ENCODE measurements at places on chromosomes 1 and 21.
A peak's percentile ranks its signal among the peaks of the same experiment; 100 is the strongest.

- DNase-seq, result no peak
These were observed 90.7 kb upstream of the IFFO2 start for GRCh38 chr1:19046972-19047731.

GRCh38 chr1:112297536-112297935 is 98.5 kb upstream of the CTTNBP2NL start:
- peak; percentile 11 for DNase-seq

- no peak for DNase-seq
These were observed 18.5 kb upstream of the RAB4A start for GRCh38 chr1:229252228-229252984.

DNA sequence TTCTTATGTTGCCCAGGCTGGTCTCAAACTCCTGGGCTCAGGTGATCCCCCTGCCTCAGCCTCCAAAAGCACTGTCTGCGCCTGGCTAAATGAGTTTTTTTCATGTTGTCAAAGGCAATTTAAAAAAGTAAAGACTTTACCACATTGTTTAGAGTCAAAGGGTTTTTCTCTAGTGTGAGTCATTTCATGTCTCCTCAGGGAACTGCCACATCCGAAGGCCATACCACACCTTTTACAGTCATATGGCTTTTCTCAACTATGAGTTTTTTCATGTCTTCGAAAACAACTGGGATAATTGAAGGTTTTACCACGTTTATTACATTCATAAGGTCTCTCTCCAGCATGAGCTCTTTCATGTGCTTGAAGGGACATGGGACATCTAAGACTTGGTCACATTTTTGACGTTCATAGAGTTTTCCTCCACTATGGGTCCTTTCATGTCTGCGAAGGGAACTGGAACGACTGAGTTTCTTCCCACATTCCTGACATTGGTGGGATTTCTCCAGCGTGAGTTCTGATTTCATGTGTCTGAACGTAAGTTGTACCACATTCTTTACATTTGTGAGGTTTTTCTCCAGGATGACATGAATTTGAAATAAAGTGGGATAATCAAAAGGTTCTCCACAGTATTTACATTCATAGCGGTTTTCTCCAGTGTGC is 65.6 kb downstream of the UCHL5 start:
- DNase-seq, result no peak

DNA sequence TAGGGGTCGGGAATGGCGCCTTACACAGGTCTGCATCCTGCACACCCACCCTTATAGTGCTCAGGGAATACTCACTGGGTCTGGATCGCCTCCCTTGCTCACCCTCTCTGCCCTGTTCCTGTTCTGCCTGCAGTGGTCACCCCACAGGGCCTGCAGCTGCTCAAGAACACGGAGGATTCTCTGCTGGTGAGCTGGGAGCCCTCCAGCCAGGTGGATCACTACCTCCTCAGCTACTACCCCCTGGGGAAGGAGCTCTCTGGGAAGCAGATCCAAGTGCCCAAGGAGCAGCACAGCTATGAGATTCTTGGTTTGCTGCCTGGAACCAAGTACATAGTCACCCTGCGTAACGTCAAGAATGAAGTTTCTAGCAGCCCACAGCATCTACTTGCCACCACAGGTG is 12.4 kb downstream of the TNN start:
- no peak for DNase-seq

GRCh38 chr1:101847626-101848025 is 149.1 kb downstream of the OLFM3 start:
- no peak for DNase-seq

GRCh38 chr1:221419513-221420095 is 322.3 kb downstream of the DUSP10 start:
- DNase-seq, result peak; percentile 70

DNA sequence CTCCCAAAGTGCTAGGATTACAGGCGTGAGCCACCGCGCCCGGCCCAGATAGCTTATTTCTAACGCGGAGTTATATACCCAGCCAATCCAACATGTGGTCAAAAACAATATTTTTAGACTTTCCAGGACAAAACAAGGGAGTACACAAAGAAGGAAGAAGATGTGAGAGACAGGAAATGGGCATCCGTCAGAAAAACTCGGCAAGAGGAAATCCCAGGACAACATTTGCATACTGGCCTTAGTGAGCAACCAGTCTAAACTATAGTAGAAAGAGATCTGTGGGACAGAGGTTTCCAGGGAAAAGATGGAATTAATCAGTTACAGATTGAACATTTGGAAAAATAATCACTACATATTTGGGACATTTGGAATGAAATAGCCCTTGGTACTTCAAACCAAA is 11.4 kb downstream of the ARMH1 start:
- no peak for DNase-seq

GRCh38 chr1:22952694-22953056 is 20.0 kb downstream of the LACTBL1 start:
- no peak for DNase-seq

DNA sequence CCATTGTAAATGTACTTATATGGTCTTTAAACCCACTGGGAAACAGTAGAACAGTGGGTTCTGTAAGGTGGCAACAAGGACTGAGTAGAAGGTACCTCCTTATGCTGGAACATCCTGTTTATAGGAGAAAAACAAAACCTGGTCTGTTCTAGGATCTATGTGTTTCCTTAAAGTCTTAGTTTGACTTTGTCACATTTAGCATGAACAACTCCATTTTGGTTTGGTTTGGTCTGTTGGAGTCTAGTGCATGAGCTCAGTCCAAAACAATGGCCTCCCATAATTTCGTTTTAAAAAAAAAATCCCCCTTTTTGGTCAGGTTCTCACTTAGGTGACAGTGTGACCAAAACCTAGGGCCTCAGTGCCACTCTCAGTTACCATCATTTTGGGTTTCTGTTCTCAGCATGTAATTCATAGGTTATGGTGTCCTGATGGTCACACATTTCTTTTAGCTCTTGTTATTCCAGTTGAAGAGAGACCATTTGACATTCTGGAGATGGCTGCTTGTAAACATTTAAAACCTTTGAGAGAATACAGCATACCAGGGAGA is 66.4 kb upstream of the IL12RB2 start:
- no peak for DNase-seq

DNA sequence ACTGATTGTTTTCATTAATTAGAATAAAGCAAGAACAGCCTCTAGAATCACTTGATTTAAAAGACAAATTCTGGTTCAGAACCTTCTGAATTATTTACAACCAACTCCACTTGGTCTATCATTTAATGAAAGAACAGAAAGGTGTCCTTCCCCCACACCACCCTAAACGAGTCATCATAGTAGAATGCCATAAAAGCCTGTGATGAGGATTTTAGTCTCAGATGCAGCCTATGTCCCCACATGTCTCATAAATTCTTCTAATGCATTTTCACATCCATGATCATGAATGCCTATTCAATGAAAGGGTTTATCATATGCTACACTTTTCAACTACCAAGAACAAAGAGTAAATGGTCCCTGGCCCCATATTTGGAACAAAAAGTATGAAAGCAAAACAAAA is 508.1 kb downstream of the DPYD start:
- DNase-seq, result no peak

GRCh38 chr1:224042557-224043118 is 71.3 kb upstream of the FBXO28 start:
- DNase-seq, result no peak

GRCh38 chr1:158180741-158181576 is at the start of gene CD1D:
Gene CD1D, plus strand, starts transcription at chr1:158180895. Its CDS starts 207 bp downstream, at chr1:158181102.
- DNase-seq, result peak; percentile 74

Measured in fibroblast of pulmonary artery (primary cell).